ENCODE measurements at places on chromosomes 16 and 17.

- no peak for DNase-seq
These were observed 12.3 kb downstream of the CPNE2 start for GRCh38 chr16:57104706-57105105.

GRCh38 chr16:53673189-53673588 is 30.5 kb downstream of the RPGRIP1L start:
- no peak for DNase-seq

- DNase-seq = no peak
These were observed 382.0 kb downstream of the GRIN2A start for GRCh38 chr16:9800186-9800738.

DNA sequence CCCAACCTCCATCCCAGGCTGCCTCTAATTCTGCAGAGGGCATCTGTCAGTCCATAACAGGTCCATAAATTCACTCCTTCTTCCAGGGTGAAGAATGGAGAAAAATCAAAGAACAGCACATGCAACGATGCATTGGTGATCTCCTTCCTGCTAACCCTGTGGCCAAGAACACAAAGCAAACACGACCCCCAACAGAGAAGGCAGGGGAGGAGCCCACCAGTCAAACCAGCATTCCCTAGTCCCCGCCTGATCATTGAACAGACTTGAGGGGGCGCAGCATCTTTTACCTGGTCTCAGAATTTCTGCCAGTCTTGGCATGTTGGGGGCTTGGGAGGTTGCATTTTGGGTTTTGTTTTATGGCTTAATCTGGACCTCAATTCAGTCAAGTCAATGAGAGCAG is 476.0 kb downstream of the SLC39A11 start:
- DNase-seq = no peak

DNA sequence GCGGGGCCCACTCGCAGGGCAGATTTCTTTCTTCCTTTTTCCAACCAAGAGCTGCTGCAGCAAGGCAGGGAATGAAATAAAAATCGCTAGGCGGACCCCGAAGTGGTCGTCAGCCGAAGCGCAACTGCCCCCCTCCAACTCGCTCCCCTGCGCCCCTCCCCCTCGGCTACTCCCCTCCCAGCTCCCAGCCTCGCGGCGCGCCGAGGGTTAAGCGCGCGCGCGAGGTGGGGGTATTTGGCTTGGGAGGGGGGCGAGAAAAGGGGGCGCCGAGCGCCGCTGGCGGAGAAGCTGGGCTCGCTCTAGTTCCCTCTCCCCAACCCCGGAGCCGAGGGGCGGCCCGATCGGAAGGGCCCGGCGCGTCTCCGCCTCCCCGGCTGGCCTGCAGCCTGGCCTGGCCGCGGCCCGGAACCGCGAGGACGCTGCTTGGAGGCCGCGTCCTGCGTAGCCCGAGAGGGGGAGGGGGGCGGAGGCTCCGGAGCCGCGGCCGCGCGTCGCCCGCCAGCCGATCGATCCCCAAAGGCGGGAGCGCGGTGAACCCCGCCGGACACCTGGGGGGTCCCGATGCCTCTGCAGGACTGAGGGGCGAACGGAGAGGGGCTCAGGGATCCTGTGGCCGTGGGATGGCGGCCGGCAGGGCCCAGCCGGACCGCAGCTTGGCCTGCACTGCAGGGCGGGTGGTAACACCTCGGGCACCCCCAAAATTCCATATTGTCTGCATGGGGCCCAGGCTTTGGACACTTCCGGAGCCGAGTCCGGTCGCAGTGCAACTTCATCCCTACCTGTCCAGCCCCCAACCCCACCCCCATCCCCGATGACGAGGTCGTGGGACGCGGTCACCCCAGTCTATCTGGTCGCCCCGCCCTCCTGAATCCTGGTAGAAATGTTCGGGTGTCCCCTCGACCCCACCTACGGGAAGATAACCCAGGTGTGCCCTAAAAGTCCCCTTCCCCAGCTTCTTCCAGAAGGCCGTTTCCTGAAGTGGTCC is 4.9 kb upstream of the CBX4 start:
- DNase-seq = no peak

- no peak for DNase-seq
These were observed 339.9 kb downstream of the SEC14L1 start for GRCh38 chr17:77480509-77481215.

- DNase-seq = no peak
These were observed 78.3 kb downstream of the PLD6 start for GRCh38 chr17:17127730-17128291.
